Tongue (tissue), 3 donors: ENCODE measurements at places on chromosomes 11 and 22.
A peak's percentile ranks its signal among the peaks of the same experiment; 100 is the strongest.

DNA sequence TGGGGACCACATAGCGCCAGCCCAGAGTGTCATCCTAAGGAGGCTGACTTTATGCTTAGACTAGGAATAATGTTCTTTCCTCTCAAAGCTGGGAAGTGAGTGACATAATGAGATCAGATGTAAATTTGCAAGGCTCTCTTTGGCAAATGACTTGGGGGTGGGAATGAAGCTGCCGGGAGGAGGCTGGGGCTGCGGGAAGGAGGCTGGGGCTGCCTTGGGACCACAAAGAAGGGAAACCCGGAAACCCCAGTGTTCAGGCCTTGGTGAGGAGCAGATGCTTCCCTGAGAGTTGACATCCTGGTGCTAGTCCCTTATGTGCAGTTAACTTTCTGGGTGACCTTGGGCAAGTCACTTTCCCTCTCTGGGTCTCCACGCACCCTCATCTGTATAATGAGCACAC is 182.0 kb downstream of the CHST1 start:
- DNase-seq, result no peak

DNA sequence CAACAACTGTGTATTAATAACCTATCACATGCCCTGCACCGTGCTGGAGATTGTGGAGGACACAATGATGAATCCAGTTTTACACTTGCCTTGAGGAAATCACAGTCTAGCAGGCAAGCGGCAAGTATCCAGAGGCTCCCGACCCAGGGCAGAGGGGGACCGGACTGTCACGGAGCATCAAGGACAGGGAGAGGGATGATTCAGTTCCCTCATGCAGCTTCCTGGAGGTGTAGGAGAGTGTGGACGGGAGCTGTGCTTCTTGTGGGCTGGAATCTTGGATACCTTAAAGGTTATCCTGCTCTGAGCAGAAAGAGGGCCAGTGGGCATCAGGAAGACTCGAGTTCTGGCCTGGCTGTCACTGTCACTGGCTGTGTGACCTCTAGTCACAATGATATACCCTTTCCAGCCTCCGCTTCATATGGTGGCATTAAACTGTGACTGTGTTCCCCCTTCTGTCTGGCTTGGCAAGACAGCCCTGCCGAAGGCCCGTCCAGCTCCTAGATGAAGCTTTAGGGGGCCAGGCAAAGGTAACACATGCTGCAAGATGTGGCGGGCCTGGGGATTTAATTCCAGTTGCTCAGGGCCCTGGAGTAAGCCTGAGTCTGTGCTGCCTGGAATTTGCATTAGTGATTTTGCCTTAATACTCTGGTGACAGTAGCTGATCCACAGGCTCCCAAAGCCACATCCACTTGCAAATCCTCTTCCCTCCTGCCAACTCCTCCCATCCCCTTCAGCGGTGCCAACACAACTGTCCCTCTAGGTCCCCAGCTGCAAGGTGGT is 162.8 kb downstream of the DSCAML1 start:
- DNase-seq, result no peak

GRCh38 chr11:73931039-73931645 is 19.7 kb upstream of the DNAJB13 start:
- peak; percentile 63 for DNase-seq

- peak; percentile 58 for DNase-seq
Observed at GRCh38 chr11:116219171-116219635, 553.6 kb downstream of the BUD13 start.
